Adrenal gland (tissue), 19 donors: ENCODE measurements at places on chromosomes 12 and 14. TPM values are rescaled to one million over a fixed set of nuclear protein-coding genes. Genes with fewer than 3 reads are reported as not detected.

The KLRF2 gene
- not detected for polyA plus RNA-seq

The CPM gene
- polyA plus RNA-seq, result 13.3 TPM

- H3K36me3 ChIP-seq, result no peaks in the 10 kb centered on the region
- no peak for DNase-seq
- H3K4me3 ChIP-seq, result peak overlapping the region; percentile 48
Measured at GRCh38 chr12:16605642-16606116, 283 bp downstream of the LMO3 start.

GRCh38 chr12:123243671-123244262, 10.5 kb downstream of the MTRFR start:
- H3K36me3 ChIP-seq, result no peaks in the 10 kb centered on the region
- no peak for DNase-seq
- H3K27ac ChIP-seq, result no peak overlapping the region
- no peak overlapping the region for H3K4me3 ChIP-seq

The BDKRB1 gene
- polyA plus RNA-seq, result 0.98 TPM

DNA sequence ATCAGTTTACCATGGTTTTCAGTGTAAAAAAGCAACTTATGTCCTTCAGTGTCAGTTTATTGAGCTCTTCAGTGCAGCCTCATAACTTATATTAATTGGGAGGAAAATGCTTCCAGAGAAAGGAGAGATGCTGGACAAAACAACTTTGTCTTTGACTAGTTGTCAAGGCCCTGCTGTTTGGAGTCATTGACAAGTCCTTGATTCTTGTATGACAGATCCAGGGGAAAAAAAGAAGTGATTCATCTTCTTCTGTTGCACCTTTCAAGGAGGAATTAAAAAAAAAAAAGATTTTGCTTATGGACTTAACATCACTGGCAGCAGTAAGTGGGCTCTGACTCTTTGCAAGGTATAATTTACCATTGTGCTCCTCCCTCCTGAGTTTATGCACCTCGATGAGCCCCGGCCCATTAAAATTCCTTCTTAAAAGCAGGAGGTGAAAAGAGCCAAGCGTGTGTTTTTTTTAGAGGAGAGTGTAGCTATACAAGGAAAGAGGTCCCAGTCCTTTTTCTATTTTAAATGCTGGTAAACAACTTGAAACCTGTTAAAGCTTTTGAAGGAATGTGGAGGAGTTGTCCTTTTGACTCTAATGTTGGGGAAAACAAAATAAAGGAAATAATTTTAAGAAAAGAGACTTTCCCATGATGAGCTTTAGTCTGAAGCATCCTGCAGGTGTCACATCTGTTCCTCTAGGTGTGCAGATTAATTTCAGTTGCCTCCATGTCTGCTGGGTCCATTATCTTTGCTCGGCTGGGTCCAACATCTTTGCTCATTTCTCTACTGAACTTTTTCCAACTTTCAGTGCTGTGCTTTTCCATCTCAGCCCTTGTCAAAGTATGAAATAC, 431.6 kb downstream of the RAD51B start:
- no peaks in the 10 kb centered on the region for H3K36me3 ChIP-seq
- DNase-seq, result no peak
- H3K4me1 ChIP-seq, result peaks cover 51% of the 10 kb centered on the region
- H3K4me3 ChIP-seq, result no peak overlapping the region
- H3K27ac ChIP-seq, result no peak overlapping the region

GRCh38 chr12:116955382-116956021, 44.8 kb downstream of the FBXW8 start:
- no peak overlapping the region for H3K4me3 ChIP-seq
- no peaks in the 10 kb centered on the region for H3K36me3 ChIP-seq
- DNase-seq, result no peak
- H3K27me3 ChIP-seq, result no peaks in the 10 kb centered on the region
- peaks cover 6% of the 10 kb centered on the region for H3K4me1 ChIP-seq

The RESF1 gene
- polyA plus RNA-seq, result 83.0 TPM

DNA sequence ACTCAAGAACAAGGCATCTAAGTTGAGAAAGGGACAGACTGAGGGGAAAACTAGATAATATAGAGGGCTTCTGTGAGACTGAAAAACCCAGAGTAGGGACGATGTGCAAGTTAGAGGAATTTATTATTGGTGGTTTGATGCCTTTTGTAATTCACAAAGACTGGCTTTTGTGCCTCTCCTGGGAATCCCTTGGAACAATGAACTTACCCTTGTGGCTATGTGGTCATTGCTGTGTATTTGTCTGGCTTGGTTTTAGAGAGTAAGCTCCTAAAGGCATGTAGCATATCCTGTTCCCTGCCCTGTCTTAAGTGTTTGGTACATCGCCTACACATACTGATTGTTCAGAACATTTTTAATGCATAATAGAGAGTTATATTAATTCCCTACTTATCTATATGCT, 26.6 kb downstream of the DCN start:
- H3K36me3 ChIP-seq, result peaks cover 11% of the 10 kb centered on the region
- no peaks in the 10 kb centered on the region for H3K4me1 ChIP-seq
- DNase-seq, result no peak
- H3K27me3 ChIP-seq, result no peaks in the 10 kb centered on the region
- no peak overlapping the region for H3K27ac ChIP-seq

DNA sequence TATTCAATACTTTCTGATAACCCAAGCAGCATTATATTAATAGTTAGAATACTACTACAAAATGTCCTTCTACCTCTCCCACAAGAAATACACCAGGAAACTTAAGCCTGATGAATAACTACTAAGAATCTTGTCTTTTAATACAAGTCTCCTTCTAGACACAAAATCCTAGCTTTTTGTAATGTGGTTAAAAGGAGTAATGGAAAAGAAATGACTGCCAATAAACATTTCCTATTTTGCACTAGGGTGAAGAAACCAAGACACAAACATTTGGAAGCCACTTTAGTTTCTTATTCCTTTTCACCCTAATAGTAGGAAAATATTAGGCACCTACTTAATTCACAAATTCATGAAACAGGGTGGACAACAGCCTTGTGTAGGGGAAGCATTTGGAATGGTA, 51.3 kb upstream of the TTC7B start:
- no peak overlapping the region for H3K27ac ChIP-seq
- no peaks in the 10 kb centered on the region for H3K27me3 ChIP-seq
- H3K36me3 ChIP-seq, result no peaks in the 10 kb centered on the region
- H3K4me1 ChIP-seq, result no peaks in the 10 kb centered on the region

The CCDC63 gene
- polyA plus RNA-seq, result not detected

GRCh38 chr14:81193924-81194633, 26.7 kb downstream of the GTF2A1 start:
- peaks cover 9% of the 10 kb centered on the region for H3K4me1 ChIP-seq
- no peaks in the 10 kb centered on the region for H3K36me3 ChIP-seq
- no peaks in the 10 kb centered on the region for H3K27me3 ChIP-seq
- DNase-seq, result no peak

The NRL gene
- polyA plus RNA-seq, result 2.2 TPM

The CCDC177 gene
- not detected for polyA plus RNA-seq

The SERPINA6 gene
- not detected for polyA plus RNA-seq

DNA sequence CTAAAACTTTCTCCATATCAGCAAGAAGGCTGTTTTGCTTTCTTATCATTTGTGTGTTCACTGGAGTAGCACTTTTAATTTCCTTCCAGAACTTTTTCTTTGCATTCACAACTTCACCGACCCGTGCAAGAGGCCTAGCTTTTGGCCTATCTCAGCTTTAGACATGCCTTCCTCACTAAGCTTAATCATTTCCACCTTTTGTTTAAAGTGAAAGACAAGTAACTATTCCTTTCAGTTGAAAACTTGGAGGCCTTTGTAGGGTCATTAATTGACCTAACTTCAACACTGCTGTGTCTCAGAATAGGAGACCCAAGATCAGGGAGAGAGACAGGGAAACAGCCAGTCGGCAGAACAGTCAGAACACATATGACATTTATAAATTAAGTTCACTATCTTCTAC, 39.3 kb downstream of the BBS10 start:
- no peaks in the 10 kb centered on the region for H3K27me3 ChIP-seq
- no peaks in the 10 kb centered on the region for H3K36me3 ChIP-seq
- no peak overlapping the region for H3K27ac ChIP-seq
- no peaks in the 10 kb centered on the region for H3K4me1 ChIP-seq
- DNase-seq, result no peak
- no peak overlapping the region for H3K4me3 ChIP-seq

DNA sequence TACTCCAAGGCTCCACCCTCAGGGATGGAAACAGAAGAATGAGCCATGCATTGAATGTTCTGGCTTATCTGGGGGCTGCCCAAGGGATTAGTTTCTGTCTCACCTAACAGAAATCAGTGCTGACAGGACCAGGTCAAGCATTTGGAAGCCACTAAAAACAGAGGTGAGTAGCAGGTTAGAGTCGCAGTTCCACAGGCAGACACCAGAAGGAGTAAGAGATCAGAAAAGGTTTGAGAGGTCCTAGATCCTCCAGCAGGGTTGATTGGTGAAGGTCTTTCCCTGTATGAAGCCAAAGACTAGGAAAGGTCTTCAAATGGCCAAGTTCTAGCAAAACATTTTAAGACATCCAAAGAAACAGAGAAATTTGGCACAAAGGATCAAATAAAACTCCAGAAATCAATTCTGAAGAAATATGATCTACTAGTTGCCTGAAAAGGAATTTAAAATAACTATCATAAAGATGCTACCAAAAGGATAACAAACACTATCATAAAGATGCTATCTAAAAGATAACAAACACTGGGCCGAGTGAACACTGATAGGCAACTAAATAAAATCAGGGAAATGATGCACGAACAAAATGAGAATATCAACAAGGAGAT, 19.5 kb upstream of the TTC9 start:
- H3K36me3 ChIP-seq, result no peaks in the 10 kb centered on the region
- no peak overlapping the region for H3K27ac ChIP-seq
- no peaks in the 10 kb centered on the region for H3K4me1 ChIP-seq
- H3K4me3 ChIP-seq, result no peak overlapping the region
- peak; percentile 27 for DNase-seq
